ENCODE measurements at places on chromosomes 1 and 21.

GRCh38 chr1:107972391-107973180 lies 7.6 kb upstream of the VAV3 start:
- no peak for DNase-seq

- peak; percentile 23 for DNase-seq
These were observed 105.0 kb downstream of the GPATCH2 start for GRCh38 chr1:217525773-217526490.

- no peak for DNase-seq
These were observed 150.3 kb downstream of the ETS2 start for GRCh38 chr21:38956007-38956406.

GRCh38 chr1:61853583-61853982 lies 111.3 kb downstream of the PATJ start:
- DNase-seq, result peak; percentile 29

- peak; percentile 24 for DNase-seq
These were observed 18.8 kb downstream of the C1orf52 start for GRCh38 chr1:85240643-85241042.

DNA sequence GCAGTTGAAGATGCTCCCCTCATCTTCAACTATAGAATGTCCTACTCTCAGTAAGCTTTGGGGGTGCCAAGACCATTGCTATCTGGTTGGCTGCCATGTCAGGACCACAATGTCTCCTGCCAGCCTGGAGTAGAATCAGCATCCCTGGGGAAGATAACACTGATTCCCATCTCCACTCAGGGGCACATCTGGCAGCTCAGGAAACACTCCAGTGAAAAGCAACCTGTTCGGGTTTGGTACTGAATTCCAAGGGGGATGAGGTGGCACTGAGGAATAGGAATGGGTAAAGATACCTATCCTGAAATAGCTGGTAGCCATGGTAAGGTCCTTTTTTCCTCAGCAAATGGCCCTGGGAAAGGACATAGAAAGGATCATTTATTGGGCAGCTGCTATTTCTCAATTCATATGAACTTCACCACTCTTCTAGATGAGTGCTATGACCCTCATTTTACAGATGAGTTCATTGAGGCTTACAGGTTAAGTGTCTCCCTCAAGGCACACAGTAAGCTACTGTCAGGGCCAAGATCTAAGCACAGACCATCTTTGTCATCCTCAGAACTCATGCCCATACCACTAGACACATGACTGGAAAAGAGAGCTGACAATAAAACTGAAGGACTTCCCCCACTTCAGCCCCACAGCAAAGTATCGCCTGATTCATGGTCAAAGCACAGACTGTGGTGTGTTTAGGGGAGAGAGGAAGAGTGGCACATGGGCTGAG lies 31.4 kb downstream of the AK2 start:
- no peak for DNase-seq

- DNase-seq, result no peak
These were observed 60.3 kb upstream of the CSF3R start for GRCh38 chr1:36542962-36543515.

DNA sequence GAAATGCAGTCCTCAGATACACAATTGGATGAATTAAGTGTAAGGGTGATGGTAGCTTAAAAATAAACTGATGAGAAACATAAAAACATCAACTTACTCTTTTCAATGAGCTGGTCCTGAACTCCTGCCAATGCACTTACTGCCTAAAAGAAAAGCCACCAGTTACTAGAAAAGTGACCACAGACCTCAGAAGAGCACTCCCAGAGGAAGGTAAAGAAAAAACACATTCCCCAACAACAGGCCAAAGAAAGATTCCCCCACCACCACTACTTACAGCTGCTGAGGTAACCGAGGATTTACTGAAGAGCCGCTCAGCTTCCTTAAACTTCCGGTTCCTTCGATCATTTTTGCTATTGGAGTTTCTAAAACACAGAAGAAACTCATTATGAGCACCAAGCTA lies 5.4 kb downstream of the MEAF6 start:
- DNase-seq, result peak; percentile 45

DNA sequence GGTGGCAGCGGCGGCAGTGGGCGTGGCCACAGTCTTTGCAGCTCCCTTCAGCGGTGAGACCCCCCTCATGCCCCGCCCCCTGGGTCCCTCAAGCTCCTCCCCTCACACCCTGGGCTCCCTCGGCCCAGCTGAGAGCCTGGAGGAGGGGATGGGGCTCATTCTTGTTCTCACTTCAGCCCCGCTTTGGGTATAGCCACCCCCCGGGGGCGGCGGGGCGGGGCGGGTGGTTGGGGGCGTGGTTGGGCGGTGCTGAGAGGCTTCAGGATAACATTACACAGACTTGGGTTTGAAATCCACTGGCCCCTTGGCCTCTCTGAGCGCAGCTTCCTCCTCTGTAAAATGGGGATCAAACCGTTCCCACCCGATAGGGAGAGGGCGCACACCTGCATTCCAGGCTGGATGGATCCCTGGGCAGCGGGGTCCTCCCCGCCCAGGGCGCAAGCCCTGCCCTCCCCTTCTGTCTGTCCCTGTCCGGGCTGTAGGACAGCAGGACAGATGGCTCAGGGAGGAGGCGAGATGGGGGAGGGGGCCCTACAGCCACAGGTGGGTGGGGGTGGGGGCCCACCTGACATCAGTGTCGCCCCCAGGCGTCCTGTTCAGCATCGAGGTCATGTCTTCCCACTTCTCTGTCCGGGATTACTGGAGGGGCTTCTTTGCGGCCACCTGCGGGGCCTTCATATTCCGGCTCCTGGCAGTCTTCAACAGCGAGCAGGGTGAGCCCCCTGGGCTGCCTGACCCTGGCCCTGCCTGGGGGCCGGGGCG lies 5.1 kb downstream of the CLCNKA start:
- DNase-seq, result no peak

DNA sequence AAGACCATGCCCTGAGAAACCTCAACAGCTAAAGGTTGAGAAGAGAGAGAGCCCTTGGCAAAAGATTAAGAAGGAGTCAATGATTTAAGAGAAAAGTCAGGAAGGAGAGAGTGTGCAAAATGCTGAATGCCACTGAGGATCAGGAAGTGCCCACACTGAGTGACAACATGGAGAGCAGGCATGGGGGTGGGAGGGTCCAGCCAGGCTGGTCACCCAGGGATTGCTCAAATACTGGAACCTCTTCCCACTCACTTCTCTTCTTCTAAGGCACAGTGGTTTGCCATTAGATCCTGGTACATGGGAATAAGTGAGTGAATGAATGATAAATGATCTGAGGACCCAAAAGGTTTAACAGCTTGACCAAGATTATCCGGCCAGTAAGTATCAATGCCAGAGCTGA lies 11.1 kb downstream of the PRR9 start:
- DNase-seq, result no peak

DNA sequence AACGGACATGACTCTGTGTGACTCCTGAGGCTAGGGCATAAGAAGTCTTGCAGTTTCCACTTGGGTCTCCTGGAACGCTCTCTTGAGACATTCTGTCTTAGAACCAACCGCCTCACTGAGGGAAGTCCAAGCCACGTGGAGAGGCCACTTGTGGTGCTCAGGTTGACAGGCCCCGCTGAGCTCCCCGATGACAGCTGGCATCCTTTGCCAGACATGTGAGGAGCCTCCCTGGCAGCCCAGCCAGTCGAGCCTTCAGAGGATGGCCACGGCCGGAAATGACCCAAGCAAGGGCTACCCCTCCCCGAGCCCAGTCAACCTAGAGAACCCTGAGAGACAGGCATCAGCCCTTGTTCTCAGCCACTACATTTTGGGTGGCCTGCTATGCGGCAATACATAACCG lies 20.7 kb downstream of the PLEKHA6 start:
- no peak for DNase-seq

DNA sequence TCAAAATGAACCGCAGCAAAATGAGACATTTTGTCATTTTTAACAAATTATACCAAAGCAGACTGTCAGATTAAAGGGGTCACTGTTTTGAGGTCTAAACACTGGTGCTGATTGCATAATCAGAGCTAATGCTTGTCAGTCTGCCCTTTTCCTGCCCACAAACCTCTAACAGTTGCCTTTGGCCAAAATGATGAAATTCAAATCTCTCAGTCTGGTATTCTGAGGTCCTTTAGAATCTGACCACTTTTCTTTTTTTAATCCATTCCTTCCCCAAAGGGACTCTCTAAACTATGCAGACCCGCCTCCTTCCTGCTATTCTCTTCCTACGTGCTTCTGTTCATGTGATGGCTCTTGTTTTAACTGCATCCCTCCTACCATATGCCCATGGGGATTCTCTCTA lies 145.2 kb upstream of the SPATA6 start:
- peak; percentile 70 for DNase-seq

DNA sequence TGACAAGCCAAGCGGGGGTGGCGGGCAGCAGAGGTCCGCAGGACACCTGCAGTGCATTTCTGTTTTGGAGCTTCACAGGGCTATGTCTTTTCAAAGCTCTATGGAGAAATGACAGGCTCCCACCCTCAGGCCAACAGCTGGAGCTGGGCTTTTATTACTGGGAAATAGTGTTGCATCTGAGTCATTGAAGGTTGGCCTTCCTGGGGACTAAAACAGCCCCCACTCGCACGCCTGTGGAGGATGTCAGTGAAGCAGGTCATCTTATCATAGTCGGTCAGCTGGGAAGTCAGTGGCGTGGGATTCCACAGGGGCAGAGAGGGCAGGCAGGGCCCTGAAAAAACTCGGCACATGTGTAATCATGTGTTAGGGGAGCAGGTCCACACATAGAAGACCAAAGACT lies 55.3 kb downstream of the NTPCR start:
- peak; percentile 42 for DNase-seq

DNA sequence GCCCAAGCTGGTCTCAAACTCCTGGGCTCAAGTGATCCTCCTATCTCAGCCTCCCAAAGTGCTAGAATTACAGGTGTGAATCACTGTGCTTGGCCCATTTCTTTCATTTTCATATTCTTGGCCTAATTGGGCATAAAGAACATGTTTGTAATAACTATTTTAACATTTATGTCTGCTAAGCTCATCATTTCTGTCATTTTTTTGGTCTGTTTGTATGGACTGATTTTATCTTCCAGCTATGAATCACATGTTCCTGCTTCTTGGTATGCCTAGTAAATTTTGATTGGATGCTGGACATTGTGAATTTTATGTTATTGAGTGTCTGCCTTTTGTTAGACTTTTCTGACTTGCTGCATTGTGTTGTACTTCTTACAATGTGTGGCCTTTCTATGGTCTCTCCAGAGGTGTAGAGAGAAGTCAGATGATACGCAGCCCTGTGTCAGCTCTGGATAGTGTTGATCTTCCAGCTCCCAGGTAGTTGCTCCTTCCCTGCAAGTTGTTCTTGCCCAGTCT lies 39.0 kb upstream of the PPM1J start:
- no peak for DNase-seq

- no peak for DNase-seq
These were observed 185.5 kb upstream of the NFIA start for GRCh38 chr1:60896701-60897363.

DNA sequence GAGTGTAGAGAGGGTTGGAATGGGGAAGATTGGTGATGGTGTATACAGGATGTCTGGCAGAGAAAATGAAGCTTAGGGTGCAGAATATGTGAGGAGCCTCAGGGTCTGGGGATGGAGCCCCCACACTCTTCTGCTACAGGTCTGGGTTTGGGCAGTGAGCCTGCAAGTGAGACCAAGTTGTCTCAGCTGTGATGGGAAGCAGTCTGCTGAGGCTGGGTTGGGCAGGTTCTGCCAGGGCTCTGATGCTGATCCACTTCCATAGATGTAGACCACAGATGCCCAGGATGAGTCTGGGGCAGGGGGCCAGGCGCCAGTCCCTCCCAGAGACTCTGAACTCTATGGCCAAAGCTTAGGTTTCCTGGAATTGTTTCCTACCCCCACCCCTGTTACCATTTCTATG lies 516.9 kb downstream of the PTPRU start:
- DNase-seq, result no peak

DNA sequence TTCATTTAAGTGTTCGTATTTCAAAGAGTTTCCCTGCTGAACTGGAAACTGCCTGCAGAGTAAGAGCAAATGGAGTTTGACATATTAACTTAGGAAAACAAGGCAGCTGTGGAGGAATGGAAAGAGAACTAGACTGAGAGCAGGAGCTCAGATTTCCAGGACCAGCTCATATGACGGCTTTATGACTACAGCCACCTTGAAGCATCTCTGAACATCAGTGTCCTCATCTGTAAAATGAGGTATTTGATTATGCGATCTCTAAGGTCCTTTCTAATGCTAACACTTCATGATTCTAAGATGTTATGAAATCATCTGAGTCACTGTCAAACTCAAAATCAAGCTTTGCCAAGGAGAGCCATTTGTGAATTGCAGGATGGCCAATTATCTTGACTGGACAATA lies 112.3 kb downstream of the PRRX1 start:
- DNase-seq, result peak; percentile 36

- DNase-seq, result no peak
These were observed 832.7 kb downstream of the BRINP3 start for GRCh38 chr1:189644970-189645369.

GRCh38 chr1:151584278-151584677 lies 27.6 kb upstream of the SNX27 start:
- DNase-seq, result no peak

GRCh38 chr1:240341365-240342250 lies 249.9 kb downstream of the FMN2 start:
- DNase-seq, result no peak

DNA sequence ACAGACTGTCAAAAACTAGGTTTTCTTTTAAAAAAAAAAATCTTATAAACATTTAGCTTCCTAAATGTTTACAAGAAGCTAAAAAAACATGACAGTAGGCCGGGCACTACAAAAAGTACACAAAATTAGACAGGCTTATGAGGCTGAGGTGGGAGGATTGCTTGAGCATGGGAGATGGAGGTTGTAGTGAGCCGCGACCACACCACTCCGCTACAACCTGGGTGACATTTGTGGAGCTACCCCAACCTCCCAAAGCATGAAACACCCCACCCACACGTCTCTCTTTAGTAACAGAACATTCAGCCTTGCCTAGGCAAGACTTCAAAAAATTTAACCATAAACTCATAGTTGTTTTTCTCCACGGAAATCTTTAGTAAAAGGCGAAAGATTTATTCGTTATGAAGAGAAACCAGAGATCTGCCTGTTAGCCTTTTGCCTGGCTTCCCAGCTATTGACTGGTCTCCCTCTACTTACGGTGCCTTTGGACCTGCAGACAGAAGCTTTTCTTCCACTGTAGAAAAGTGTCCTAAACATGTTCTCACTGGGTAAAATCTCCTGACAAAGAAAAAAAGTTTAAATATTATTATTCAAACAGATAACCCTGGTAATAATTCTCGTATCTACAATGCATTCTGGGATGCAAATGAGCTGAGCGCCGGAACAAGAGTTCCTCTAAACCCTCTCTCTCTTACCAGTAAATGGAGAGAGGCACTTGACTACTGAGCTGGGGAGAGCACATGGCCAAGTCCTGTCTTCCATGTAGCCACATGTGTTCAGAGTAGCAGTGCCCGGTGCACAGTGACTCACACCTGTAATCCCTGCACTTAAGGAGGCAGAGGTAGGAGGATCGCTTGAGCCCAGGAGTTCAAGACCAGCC lies 9.2 kb downstream of the RNU5D-1 start:
- DNase-seq, result peak; percentile 83

Data from AG10803 (cell line).